ENCODE measurements at places on chromosomes 4 and X.

- DNase-seq: no peak
Measured at GRCh38 chr4:5931526-5931925, 38.6 kb upstream of the CRMP1 start.

DNA sequence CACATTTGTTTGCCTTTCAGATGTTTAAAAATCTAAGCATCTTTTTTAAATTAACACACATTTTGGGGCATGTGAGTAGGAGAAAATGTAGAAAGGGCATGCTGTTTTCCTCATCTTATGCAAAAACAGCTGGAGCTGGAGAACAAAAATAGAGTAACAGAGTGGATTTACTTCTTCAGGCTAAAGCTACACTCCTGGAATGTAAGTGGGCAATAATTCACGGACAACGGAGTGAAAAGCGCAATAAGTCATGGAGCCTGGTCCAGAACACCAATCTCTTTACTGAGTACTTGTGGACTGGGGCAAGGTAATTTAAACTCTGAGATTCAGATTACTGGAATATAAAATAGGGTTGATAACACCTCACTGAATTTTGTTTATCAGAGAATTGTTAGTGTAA, 1018.8 kb upstream of the HS3ST1 start:
- DNase-seq: no peak

GRCh38 chrX:153925387-153925738, 701 bp downstream of the ARHGAP4 start:
- DNase-seq: no peak

DNA sequence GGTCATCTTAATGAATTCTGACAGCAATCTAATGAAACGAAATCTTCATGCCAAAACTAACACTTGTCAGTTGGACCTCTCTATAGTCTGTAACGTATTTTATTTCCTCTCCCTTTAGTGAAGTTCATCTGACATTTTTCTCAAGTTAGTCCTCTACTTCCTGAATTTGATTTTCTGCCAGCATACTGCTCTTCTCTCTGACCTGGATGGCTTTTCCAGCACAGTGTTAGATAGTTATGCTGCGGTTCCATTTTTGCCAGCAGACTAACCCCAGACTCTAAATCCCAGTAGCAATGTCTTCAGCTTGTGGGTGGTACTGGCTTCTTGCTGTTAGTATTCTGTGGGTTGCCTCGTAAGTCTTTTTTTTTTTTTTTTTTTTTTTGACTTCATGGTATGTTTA, 146.7 kb upstream of the VEGFC start:
- DNase-seq: no peak

GRCh38 chr4:115370490-115370889, 257.1 kb upstream of the NDST4 start:
- no peak for DNase-seq

DNA sequence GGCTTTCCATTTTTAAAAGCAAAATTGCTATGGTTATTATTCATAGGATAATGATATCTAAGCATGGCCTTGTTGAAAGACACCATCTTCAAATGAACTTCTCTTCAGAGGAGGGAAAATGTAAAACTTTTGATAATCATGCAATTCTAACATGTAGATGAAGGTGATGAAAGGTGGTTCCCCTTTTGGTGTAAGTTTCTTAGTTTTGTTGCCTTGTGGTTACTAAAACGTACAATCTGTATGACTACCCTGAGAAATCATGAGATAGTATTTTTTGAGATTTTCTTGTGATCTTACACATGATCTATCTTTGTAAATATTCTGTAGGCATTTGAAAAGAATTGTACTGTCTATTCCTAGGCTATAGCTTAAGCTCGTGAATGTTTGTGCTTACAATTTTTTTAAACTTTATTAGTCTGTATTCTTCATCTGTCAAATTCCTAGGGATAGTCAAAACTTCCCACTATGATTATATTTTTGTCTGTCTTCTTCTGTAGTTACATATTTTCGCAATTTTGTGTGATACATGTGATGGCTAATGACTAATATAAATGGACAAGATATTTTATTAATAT, 47.5 kb downstream of the PTPN13 start:
- no peak for DNase-seq

DNA sequence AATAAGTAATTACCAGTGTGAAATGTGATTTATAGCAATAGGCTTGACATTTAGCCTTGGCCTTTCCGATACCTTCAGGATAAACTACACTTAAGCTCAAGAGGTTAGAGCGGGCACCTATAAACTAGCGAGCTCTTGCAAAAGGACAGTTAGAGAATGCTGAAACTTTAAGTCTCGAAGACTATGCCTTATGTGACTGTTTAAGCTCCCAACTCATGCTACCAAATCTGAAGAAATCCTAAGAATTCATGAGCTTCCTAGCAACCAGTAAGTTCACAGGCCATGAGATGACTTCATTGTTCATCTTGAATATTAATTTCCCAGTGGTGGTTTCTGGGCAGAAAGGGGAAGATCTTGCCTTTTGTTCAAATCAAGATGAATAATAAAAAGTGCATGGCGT, 4.7 kb downstream of the STOX2 start:
- DNase-seq: no peak

DNA sequence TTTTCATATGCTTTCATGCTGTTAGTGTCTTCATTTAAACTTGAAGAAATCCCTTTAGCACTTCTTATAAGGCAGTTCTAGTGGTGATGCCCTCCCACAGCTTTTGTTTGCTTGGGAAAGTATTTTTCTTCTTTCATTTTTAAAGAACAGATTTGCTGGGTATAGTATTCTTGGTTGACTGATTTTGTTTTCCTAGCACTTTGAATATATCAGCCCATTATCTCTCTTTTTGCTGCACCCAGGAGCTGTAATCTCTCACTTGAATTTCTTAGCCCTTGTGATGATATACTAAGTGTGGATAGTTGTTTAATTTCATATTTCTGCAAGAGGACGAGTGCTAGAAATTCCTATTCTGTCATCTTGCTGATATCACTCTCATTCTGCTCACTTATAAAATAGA, 283.7 kb downstream of the GPAT3 start:
- DNase-seq: no peak

DNA sequence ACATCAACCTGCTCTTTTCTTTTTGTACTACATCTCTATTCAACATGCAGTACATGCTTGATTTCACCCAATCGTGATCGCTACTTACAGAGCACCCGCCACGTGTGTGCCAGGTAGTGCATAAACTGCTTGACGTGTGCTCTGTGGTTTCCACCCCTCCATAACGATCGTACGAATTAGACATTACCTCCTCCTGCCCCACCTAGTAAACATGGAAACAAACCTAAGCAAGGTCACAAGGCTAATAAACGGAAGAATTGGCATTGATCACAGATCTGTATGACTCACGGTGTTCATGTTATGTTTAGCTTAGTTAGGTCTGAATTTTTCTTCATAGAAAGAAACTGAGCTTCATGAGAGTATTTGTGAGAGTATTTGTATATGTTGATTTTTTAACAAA, 64.1 kb downstream of the STX18 start:
- no peak for DNase-seq

DNA sequence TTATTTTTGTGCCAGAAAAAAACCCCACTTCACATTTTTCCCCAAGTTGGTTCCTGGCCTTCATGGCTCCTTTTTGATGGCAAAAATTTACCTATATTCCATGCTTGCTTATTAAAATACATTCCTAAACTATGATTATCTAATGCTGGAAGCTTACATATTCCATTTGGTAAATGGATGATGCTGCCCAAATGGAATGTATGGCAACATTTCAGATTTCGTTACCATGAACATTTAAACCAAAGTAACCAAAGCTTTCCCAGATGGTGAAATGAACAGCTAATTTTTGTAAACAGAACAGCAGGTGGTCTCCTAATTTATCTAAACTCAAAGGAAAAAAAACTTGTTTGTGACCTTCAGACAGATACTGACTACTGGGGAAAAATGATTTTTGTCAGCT, 110.8 kb upstream of the TEX13A start:
- DNase-seq: no peak

DNA sequence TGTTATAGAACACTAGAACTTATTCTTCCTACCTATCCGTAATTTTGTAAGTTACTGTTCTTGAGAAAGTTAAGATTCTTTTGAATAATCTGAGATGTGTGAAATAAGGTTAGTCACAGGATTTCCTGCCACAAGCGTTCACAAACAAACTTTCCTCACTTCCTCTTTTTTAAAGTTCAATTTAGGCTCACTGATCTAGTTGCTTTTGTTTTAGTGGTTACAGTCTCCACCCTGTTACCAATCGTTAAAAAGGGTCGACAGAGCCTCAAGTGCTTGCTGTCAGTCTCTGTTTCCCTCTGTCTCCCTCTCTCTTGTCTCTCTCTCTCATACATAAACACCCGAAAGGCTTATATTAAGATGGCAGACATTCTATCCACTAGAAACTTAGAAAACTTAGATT, 35.9 kb upstream of the STK26 start:
- no peak for DNase-seq

GRCh38 chrX:21735768-21736127, 22.2 kb downstream of the SMPX start:
- no peak for DNase-seq

GRCh38 chr4:157994863-157995262, 178.0 kb downstream of the GASK1B start:
- no peak for DNase-seq

DNA sequence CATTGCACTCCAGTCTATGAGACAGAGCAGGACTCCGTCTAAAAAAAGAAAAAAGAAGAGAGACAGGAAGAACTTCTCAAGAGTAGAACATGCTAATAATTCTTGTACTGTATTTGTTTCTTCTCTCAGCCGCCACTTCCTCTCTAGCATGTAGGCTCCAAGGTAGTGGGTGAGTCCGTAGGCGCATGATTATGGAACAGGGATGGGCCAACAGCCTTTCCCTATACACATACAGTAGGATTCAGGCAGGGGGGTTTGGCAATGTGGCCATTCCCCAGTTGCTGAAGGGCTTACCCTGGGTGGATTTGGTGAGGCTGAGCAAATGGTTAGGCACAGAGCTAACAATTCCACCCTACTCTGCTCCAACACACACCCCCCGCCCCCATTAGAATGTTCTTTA, 35.0 kb upstream of the APLN start:
- DNase-seq: no peak

DNA sequence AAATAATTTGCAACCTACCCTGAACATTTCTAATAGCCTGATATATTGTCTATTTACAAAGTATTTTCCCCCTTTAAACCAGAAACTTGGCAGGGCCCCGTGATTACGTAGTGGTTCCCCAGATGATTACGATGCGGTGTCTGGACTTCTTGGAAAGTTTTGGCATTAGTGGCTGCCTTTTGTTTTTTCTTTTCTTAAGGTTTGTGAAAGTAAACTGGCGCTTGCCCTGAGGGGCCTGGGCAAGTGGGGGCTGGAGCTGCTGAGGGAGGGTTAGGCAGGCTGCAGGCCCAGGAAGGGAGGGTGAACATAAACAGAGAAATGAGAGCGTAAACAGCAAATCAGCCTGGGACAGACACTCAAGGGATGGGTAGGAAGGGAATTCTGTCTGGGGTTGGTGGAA, 123.6 kb upstream of the MSX1 start:
- DNase-seq: no peak

DNA sequence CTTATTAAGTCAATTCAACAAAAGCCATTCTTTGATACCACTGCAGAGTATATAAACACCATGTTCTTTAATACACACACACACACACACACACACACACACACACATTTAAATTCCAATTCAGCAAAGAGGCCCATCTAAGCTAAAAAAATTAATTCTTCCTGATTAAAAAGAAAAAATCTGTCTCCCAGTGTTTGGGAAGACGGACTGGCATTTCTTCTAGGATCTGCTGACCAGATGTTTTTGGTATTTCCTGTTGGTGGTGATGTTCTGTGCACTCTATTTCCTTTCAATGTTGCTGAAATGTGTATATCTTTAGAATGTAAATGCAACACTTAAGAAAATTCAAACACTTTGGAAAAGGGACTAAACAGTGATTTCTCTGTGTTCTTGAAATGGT, 243.8 kb downstream of the THOC2 start:
- no peak for DNase-seq

- no peak for DNase-seq
Measured at GRCh38 chr4:112492321-112492720, 23.7 kb downstream of the NEUROG2 start.

DNA sequence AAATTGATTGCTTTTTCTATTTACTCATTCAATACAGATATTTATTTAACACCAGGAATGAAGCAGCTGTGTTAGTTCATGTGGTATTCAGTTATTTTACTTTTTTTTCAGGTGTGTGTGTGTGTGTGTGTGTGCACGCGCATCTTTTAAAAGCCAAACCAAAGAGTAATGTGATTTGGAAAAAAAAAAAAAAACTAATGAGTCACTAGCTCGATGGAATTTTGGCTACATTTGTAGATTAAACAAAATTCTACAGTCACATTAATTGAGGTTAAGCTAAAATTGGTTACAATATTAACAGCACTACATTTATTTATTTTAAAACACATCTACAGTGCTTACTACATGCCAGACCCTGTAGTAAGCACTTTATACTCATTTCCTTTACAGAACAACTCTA, 66.8 kb downstream of the HHIP start:
- DNase-seq: no peak

DNA sequence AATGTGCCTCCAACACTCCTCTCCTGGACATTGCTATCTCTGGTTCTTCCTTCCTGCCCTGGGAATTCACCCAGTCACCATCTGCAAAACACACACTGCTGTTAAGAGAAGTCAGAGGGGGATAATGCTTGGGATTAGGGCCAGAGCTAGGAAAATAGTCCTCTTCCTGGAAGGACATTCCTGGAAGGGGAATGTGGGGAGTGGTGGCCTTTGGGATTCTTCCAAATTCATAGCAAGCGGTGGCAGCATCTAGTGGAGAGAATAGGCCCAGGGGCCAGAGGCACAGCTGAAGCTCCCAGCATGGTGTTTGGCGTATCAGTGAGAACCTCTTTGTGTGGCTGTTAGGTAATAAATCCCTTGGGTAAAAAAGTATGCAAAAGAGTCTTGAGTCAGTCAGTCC, 34.3 kb downstream of the SHROOM4 start:
- DNase-seq: no peak

GRCh38 chr4:187416216-187416615, 579.4 kb upstream of the ZFP42 start:
- DNase-seq: no peak

GRCh38 chr4:57182132-57182874, 72.1 kb upstream of the IGFBP7 start:
- DNase-seq: no peak

DNA sequence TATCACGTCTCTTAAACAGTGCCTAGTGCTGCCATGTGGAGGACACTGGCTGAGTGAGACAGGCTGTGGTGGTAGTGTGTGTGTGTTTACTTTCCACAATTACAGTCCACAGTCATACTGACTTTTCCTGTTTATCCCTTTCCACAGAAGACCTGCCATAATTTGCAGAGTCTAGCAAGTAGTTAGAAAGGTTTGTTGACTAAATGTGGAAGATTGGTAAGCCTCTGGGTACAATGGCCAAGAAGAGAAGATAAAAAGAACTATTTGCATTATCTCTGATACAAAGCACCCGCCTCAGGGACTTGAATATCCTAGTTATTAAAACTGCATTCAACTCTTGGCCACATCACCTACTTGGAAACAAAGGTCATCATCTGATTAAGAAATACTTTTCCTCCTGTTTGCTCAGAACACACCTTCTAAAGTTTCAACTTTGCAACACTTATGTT, 89.1 kb downstream of the FAM13A start:
- no peak for DNase-seq

GRCh38 chrX:39227371-39227770, 426.1 kb downstream of the MID1IP1 start:
- no peak for DNase-seq
